ENCODE measurements at places on chromosomes 5 and 9. TPM values are rescaled to one million over a fixed set of nuclear protein-coding genes. Genes with fewer than 3 reads are reported as not detected.
A peak's percentile ranks its signal among the peaks of the same experiment; 100 is the strongest.

DNA sequence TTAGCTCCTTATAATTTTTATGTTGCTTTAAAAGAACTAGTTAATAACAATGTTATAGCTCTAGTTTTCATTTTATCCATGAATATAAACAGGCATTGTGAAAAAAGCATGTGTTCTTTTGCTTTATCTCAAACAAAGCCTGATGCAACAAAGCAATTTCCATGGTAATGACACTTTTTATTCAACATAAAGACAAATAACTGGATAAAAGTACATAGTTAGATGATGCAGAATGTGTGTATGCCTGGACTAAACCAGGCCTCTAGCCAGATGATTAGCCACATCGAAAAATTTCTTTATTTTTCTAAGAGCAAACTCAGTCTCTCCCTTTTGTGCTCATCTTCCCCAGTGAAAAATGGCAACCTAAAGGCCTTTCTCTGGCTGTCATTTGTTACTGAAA, 125.6 kb upstream of the TARS1 start:
- no peak overlapping the region for H3K4me3 ChIP-seq
- no peaks in the 10 kb centered on the region for H3K27me3 ChIP-seq
- DNase-seq, result no peak

DNA sequence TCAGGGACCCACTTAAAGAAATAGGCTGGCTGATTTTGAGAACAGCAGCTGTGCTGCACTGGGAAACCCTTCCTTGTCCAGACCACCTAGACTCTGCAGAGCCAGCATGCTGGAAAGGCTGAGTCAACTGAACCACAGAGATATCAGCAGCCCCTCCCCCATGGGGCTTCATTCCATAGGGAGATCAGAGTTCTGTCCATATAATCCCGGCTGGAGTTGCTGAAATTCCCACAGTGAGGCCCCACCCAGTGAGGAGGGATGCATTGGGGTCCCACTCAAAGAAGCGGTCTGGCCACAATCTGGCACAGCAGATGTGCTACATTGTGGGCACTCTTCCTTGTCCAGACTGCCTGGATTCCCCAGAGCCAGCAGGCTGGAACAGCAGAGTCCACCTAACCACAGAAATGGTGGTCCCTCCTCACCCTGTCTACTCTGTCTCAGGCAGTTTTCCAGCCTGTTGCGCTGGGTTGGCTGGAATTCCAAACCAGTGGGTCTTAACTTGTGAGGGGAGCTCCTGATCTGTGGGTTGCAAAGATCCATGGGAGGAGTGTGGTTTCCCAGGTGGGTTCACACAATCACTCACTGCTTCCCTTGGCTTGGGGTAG, 127.1 kb downstream of the RNF180 start:
- H3K27ac ChIP-seq, result no peak overlapping the region
- no peaks in the 10 kb centered on the region for H3K36me3 ChIP-seq
- DNase-seq, result no peak
- no peaks in the 10 kb centered on the region for H3K27me3 ChIP-seq
- no peak overlapping the region for H3K4me3 ChIP-seq

GRCh38 chr9:133512253-133513213, 12.2 kb downstream of the MYMK start:
- H3K27me3 ChIP-seq, result no peaks in the 10 kb centered on the region
- no peak overlapping the region for H3K27ac ChIP-seq
- DNase-seq, result no peak
- H3K4me3 ChIP-seq, result no peak overlapping the region
- no peaks in the 10 kb centered on the region for H3K36me3 ChIP-seq

The UBAC1 gene
- total RNA-seq, result 33.4 TPM

DNA sequence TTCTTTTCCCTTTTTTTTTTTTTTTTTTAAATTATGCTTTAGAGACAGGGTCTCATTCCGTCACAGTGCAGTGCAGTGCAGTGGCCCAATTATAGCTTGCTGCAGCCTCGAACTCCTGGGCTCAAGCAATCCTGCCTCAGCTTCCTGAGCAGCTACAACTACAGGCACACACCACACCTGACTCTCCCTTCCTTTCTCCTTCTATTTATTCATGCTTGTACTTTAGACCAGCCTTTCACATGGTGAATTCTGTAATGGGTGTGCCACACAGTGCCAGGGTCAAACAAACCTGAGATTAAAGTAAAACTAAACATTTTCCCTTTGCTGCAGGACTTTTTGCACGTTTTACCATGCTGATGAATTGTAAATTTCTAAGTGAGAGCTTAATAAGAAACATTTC, 8.0 kb downstream of the SH3RF2 start:
- no peaks in the 10 kb centered on the region for H3K4me1 ChIP-seq
- no peak overlapping the region for H3K27ac ChIP-seq
- no peak overlapping the region for H3K4me3 ChIP-seq
- no peak for DNase-seq
- no peaks in the 10 kb centered on the region for H3K27me3 ChIP-seq
- H3K36me3 ChIP-seq, result no peaks in the 10 kb centered on the region

DNA sequence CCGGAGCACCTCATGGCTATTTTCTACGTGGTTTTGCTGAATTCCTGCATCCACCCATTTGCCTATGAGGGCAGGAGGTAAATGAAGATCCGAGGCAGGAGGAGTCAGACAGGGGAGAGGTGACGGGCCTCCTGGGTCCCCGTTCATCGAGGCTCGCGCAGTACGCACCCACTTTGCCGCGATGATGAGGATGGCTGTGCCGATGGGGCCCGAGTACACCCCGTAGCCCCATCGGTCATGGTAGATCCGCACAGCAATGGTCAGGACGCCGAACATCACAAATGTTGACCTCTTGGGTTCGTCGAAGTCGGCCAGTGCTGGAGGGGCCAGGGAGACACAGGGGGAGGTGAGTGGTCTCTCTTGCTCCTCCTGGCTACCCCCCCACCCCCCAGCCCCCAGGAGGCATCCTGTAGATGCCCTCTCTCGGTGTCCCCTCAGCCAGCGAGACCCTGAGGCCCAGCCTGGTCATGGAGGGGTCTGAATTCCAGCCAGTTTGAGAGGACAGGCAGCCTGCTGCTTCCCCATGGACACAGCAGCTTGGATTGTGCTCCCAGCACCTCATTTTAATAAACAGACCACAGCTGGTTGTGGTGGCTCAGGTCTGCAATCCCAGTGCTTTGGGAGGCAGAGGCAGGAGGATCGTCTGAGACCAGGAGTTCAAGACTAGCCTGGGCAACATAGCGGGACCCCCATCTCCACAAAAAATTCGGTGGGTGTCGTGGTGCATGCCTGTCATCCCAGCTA, 5.9 kb downstream of the MYMK start:
- DNase-seq, result no peak
- no peaks in the 10 kb centered on the region for H3K36me3 ChIP-seq
- peaks cover 9% of the 10 kb centered on the region for H3K4me1 ChIP-seq
- no peak overlapping the region for H3K4me3 ChIP-seq
- H3K27me3 ChIP-seq, result no peaks in the 10 kb centered on the region

DNA sequence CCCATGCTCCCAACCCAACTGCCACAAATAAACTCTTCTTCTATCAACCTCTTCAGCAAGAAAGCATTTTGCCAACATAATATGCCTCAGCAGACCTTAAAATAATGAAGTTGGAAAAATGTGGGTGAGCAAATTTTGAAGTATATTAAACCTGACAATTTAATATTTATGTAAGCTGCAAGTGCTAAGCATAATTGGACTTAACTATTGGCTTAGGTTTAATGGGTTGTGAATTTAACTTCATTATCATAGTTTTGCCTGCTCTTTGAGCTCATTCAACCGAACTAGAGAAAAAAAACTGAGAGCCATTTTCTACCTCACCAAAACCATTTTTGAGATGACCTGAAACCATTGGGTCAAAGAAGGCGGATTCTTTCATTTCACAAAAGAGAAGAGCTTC, 805.5 kb upstream of the DMAC1 start:
- no peak overlapping the region for H3K4me3 ChIP-seq
- no peak for DNase-seq
- H3K27ac ChIP-seq, result no peak overlapping the region
- no peaks in the 10 kb centered on the region for H3K27me3 ChIP-seq
- no peaks in the 10 kb centered on the region for H3K4me1 ChIP-seq

The TAS2R1 gene
- total RNA-seq, result not detected

The IER5L gene
- 15.4 TPM for total RNA-seq

The GRPEL2 gene
- 12.2 TPM for total RNA-seq

- H3K4me1 ChIP-seq, result peaks cover 2% of the 10 kb centered on the region
- no peak for DNase-seq
- no peak overlapping the region for H3K4me3 ChIP-seq
- H3K27me3 ChIP-seq, result no peaks in the 10 kb centered on the region
- H3K27ac ChIP-seq, result no peak overlapping the region
Observed at GRCh38 chr5:67490543-67491321, 294.1 kb upstream of the CD180 start.

- no peak overlapping the region for H3K4me3 ChIP-seq
- no peaks in the 10 kb centered on the region for H3K27me3 ChIP-seq
- no peak overlapping the region for H3K27ac ChIP-seq
- H3K4me1 ChIP-seq, result peaks cover 1% of the 10 kb centered on the region
- H3K36me3 ChIP-seq, result no peaks in the 10 kb centered on the region
- DNase-seq, result peak; percentile 98
Observed at GRCh38 chr5:41193456-41194205, 19.7 kb downstream of the C6 start.

DNA sequence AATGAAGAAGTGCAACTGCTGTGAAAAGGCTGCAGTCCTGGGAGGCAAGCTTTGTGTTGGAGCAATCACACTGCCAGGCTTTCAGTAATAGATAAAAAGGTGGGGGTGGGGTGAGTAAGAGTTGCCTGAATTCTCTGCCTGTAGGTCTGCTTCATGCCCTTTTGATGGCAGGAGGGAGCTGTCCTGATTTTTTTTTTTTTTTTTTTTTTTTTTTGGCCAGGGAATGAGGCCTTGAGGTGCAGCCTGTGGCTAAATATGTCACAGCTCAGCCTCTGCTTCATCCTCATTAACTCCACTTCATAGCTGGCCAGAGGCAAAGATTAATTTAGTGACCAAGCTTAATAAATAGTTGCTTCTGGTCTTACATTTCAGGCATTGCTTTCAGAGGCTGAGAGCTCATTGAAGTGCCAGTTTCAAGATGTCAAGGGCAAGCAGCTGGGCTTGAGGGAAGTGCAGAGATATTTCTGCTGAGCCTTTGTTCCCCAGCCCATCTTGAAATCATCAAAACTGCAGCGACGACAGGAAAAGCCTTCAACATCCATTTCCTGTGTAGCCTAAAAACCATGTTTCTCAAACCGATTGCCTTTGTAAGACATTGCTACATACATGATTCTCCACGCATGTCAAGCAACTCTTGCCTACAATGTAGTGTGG, 134.7 kb downstream of the MACIR start:
- no peak overlapping the region for H3K4me3 ChIP-seq

DNA sequence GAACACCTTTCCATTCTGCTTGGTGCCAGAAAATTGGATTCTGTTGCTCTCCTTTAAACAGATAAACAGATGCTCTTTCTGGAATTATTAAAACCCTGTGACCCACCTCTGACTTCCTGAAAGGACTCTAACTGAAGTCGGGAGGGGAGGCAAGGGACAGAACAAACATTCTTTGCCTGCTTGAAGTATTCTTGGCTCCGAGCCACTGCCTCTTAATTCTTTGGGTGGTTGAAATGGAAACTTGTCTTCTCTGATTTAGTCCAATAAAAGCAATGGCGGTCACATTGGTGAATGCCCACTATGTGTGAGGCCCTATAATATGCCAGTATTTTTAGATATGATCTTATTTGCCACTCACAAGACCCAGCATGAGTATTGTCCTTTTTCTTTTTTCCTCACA, 236.8 kb downstream of the SLIT3 start:
- no peak overlapping the region for H3K4me3 ChIP-seq
- H3K4me1 ChIP-seq, result no peaks in the 10 kb centered on the region
- no peak overlapping the region for H3K27ac ChIP-seq
- no peaks in the 10 kb centered on the region for H3K27me3 ChIP-seq

- peaks cover 4% of the 10 kb centered on the region for H3K4me1 ChIP-seq
- no peak overlapping the region for H3K4me3 ChIP-seq
- H3K27ac ChIP-seq, result no peak overlapping the region
Observed at GRCh38 chr9:82599336-82599949, 463.5 kb downstream of the RASEF start.

GRCh38 chr5:108212775-108213346, 169.0 kb downstream of the FBXL17 start:
- no peak overlapping the region for H3K27ac ChIP-seq
- no peaks in the 10 kb centered on the region for H3K36me3 ChIP-seq
- DNase-seq, result no peak
- H3K27me3 ChIP-seq, result no peaks in the 10 kb centered on the region
- H3K4me3 ChIP-seq, result no peak overlapping the region
- H3K4me1 ChIP-seq, result no peaks in the 10 kb centered on the region

- H3K4me1 ChIP-seq, result peaks cover 12% of the 10 kb centered on the region
- no peaks in the 10 kb centered on the region for H3K27me3 ChIP-seq
- H3K27ac ChIP-seq, result no peak overlapping the region
- no peaks in the 10 kb centered on the region for H3K36me3 ChIP-seq
Observed at GRCh38 chr9:137130176-137130755, 8.7 kb upstream of the GRIN1 start.

DNA sequence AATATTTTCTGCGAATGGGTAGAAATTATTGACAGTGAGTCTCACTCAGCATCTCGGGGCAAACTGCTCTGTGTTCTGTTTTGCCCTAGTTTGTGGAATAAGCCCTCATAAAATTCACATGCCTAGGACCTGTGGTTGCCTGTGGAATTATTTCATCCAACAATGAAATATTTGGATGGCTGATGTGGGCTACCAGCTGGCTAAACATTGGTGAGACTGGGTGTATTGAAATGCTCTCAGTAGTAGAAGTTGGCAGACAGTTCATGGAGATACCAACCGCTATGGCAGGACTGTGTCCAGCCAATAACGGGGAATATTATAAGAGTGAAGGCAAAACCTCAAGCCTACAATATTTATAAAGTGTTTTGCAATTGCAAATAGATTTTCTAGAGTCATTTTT, 344.1 kb upstream of the RPS23 start:
- no peaks in the 10 kb centered on the region for H3K4me1 ChIP-seq
- H3K4me3 ChIP-seq, result no peak overlapping the region
- no peak overlapping the region for H3K27ac ChIP-seq
- DNase-seq, result no peak
- H3K27me3 ChIP-seq, result no peaks in the 10 kb centered on the region

The ADAMTS6 gene
- 4.9 TPM for total RNA-seq

DNA sequence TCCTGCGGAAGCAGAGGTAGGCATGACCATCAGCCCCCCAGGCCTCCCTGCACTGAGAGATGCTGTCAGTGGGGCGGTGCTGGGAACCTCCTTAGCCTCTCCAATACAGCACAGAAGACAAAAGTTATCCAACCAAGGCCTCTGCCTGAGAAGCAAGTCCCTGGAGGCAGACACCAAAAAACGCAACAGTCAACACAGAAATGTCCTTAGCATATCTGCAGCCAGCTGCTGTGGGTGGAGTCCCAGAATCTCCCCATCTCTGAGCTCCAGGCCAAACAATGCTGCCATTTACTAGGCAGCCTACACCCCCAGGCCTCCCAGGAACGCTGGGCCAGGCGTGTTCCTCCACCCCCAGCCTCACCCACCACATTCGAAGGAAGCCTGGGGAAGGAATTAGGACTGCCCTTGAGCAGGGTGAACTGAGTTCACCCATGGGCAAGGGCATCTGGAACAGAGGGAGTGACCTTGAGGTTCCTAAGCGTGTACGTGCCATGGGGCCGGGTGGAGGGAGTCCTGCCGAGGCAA, 43.7 kb downstream of the STK10 start:
- no peak overlapping the region for H3K27ac ChIP-seq
- no peaks in the 10 kb centered on the region for H3K27me3 ChIP-seq
- no peak for DNase-seq
- H3K4me1 ChIP-seq, result no peaks in the 10 kb centered on the region
- no peak overlapping the region for H3K4me3 ChIP-seq

- H3K27me3 ChIP-seq, result no peaks in the 10 kb centered on the region
- no peak overlapping the region for H3K4me3 ChIP-seq
- H3K36me3 ChIP-seq, result no peaks in the 10 kb centered on the region
- H3K4me1 ChIP-seq, result no peaks in the 10 kb centered on the region
- no peak overlapping the region for H3K27ac ChIP-seq
- DNase-seq, result no peak
Observed at GRCh38 chr5:124962735-124963134, 216.3 kb upstream of the ZNF608 start.

- peak; percentile 64 for DNase-seq
- H3K27ac ChIP-seq, result no peak overlapping the region
- peaks cover 10% of the 10 kb centered on the region for H3K4me1 ChIP-seq
Observed at GRCh38 chr5:72167804-72168203, 60.5 kb downstream of the MAP1B start.
